Activated CD8-positive, alpha-beta memory T cell treated with anti-CD3 and anti-CD28 coated beads for 4 hours (primary cell): ENCODE measurements at places on chromosomes 1 and 21.

GRCh38 chr1:17173217-17173616 lies 31.7 kb upstream of the PADI1 start:
- no peak for DNase-seq

DNA sequence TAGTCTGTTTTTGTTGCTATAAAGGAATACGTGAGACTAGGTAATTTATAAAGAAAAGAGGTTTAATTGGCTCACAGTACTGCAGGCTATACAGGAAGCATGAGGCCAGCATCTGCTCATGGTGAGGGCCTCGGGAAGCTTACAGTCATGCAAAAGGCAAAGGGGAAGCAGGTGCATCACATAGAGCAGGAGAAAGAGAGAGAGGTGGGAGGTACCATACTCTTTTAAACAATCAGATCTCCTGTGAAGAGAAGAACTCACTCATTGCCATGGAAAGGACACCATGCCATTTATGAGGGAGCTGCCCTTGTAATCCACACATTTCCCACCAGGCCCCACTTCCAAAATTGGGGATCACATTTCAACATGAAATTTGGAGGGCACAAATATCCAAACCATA lies 12.7 kb downstream of the PPP1R12B start:
- DNase-seq, result no peak

- no peak for DNase-seq
These were observed 78.6 kb downstream of the MAN1C1 start for GRCh38 chr1:25695090-25695770.

DNA sequence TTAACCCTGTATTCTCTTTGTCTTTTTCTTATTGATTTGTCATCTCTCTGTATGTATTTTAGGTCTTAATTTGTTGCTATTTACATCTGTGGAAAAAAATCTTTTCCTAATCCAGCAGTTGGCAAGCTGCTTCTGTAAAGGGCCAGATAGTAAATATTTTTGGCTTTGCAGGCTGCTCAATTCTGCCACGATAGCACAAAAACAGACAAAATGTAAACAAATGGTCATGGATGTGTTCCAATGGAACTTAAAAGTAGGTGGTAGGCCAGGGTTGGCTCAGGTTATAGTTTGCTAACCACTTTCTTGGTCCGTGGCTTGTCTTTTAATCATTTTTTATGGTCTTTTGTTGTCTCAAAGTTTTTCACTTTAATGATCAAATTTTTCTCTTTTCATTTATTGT lies 371.8 kb downstream of the HHAT start:
- no peak for DNase-seq

- DNase-seq, result no peak
These were observed 7.5 kb upstream of the TP53BP2 start for GRCh38 chr1:223853275-223853674.

- DNase-seq, result no peak
These were observed 152.2 kb downstream of the S1PR1 start for GRCh38 chr1:101388904-101389546.

- no peak for DNase-seq
These were observed 476 bp downstream of the BATF3 start for GRCh38 chr1:212699104-212699624.

DNA sequence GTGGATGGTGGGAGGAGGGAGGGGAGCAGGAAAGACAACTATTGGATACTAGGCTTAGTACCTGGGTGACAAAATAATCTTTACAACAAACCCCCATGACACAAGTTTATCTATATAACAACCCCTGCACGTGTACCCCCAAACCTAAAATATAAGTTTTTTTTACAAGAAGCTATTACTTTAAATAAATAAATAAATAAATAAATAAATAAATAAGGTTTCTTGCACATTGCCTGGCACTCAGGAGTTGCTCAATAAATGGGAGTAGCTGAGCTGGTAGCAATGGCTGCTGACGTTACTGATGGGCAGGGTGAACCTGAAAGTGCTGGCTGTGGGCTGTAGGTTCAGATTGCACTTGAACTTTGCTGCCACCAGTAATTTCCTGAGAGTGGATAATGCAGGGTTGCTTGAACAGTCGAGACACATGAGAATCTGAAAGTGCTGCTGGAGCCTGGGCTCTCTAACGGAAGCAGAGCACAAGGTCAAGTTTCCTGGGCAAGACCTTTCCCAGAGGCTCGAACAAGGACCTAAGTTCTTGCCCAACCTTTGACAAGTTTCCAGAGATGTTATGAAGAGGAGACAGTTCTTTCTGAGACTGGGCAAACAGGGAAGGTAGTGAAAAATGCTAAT lies 14.8 kb upstream of the KCNE2 start:
- no peak for DNase-seq

DNA sequence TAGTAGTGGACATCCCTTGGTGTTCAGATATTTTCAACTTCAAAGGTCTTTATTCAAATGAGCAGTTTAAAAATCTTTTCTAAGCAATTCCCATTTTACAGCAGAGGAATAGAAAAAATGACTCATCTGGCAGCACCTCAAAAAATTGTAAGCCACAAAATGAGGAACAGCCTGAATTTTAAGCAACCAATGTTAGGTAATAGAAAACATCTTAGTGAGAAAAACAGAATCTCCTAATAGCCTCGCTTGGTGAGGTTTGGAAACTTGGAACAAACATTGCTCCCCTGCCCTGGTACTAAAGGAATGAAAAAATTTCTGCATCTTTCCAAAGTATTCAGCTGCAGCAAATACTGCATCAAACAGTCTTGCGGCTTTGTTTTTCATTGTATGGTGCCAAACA lies 264.4 kb downstream of the NTNG1 start:
- DNase-seq, result no peak

DNA sequence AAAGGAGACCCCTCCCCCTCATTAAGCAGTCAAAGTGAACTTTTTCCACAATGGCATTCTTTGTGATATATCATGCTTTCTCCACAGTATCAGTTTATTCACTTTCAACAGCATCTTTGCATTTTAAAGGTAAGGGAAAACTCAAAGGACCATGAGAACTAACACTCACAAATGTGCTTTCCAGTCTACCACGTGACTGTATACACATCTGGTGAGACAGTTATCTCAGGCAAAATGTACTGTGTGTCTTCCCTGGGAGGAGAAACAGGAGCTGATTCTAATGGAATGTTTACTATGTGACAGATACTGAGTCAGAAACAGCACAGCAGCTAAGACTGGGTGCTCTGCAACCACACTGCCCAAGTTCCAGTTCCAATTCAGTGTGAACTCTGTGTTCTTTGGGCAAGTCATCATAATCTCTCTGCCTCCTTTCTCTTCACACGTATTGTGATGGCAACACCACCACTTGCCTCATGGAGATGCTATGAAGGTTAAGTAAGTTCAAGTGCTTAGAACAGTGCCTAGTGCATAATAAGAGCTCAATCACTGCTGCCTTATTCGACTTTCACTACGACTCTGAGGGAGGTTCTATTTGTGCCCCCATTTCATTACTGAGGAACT lies 79.0 kb downstream of the SLC45A1 start:
- no peak for DNase-seq

DNA sequence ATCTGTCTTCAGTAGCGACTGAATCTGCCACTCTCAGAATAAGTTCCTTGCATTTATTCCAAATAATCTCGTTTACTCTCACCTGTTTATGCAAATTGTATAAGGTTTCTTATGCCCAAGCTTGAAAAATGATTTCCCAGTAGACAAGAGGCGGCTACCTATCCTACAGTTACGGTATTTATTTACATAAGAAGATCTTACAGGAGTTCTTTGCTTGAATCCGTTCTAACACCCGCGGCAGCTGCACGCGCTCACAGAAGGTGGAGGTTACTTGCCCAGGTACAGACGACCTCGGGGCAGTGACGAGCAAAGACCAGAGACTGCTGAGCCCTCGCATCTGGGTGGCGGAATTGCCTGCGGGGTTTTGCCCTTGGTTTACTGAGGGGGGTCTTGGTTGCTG lies 79.9 kb downstream of the SKI start:
- DNase-seq, result no peak

GRCh38 chr21:8989261-8989711 lies 1532.1 kb upstream of the TPTE start:
- DNase-seq, result no peak

GRCh38 chr1:185404291-185404690 lies 87.2 kb upstream of the IVNS1ABP start:
- DNase-seq, result no peak

DNA sequence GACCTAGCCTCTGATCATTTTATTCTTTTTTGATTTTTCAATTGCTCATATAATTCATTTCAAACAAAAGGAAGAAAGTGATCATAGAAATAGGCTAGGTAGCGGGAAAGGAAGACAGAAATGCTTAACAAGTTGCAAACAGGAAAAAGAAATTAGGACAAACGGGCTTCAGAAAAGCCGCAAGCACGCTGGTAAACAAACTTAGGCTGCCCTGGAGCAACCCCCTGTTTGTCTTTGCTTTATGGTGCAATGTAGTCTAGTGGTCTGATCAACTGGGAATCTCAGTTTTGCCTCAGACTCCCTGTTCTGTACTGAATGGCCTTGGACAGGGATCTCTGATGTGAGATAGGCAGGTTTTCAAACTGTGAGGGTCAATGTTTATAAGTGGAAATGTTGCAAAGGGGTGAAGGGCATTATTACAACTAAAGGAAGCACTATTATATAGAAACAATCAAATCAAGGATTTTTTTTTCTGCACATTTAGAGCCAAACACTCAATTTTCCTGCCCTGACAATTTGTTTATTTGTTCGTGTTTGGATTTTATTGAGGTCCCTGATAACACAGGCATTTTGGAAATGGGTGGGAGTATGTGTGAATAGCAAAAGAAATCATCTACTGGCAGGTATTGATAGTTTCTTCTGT lies 146.8 kb upstream of the NRIP1 start:
- no peak for DNase-seq

DNA sequence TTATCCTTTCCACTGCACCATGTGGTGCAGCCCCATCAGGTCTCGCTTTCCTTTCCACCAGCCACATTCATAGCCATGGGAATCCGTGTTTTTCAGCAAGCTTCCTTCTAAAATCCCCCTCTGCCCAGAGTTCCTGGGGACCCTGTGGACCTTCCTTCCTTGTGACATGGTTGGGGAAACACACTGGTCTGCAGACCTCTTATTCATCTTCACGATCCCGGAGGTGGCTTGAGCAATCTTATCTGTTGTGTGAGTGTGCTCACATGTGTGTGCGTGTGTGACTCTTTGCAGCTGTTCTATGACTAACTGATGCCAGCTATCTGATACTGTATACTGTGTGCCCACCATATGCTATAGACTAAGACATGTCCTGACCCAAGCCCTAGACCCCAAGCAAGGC lies 15.6 kb upstream of the IL10 start:
- no peak for DNase-seq

GRCh38 chr1:11898831-11899467 lies 27.3 kb downstream of the KIAA2013 start:
- no peak for DNase-seq

DNA sequence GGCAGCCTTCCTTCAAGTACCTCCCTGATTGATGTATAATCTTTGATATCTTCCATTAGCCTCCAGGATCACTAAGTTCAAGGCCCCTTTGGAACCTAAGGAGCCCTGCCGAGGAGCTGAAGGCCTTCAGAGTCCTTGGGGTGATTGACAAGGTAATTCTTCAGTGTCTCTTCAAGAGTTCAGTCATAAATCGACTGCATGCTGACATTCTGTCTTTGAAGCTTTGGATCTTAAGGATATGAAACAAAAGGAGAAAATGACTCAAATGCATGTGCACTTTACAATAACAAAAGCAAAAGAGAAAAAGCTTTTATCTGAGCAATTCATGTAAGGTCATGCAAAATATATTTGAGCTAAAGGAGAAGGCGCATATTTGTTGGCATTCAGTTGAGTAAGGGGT lies 125.3 kb downstream of the RPS6KC1 start:
- no peak for DNase-seq

DNA sequence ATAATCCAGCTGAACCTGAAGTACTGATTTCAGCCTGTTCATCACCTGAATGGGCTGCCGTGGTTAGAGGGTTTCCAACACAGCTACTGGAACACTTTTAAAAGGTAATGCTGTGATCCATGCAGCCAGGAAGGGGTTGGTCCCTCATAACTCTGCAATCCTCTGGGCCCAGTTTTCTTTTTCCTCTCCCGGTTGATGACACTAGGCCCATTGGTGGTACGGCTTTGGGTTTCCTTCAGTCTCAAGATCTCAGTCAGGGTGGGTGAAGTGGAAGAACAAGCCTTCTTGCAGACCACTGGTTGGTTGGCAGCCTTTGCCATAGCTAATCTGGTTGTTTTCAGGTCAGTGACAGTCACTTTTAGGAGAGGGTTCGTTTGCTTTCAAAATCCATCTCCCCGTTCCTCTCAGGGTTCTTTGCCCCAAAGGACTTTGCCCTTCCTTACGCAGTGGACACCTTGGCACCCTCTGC lies 502 bp upstream of the SLC35A3 start:
- DNase-seq, result no peak

DNA sequence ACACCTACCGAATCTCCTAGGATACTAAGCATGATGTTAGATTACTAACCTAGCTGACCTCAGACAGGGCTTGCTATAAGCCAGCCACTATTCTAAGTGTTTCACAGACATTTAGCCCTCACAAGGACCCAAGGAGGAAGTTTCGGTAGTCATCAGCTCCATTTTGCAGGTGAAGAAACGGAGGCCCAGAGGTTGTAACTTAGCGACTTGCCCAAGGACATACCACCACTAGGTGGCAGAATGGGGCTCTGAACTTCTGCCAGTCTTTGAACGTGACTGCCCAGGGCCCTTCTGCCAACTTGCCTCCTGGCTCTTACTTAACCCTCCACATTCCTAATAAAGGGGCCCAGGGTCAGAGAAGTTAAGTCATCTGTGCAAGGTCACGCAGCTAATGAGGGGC lies 283.5 kb downstream of the C1orf94 start:
- no peak for DNase-seq

- no peak for DNase-seq
These were observed 114.9 kb downstream of the SLC35F3 start for GRCh38 chr1:234019387-234019786.

DNA sequence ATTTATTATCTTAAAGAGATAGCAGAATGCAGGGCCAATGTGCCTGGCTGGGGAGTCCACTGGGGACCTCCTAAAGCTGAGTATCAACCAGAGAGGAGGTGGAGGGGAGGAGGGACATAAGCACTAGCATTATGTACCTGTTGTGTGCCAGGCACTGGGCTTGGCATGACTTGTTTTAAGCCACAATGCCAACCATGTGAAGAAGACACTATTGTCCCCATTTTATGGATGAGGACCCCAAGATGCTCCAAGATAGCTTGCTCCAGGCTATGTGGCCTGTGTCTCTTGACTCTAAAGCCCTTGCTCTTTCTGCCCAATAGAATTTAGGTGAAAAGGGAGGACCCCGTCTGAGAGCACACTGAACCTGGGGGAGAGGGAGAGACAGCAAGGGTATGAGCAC lies 111.3 kb downstream of the GLIS1 start:
- no peak for DNase-seq

GRCh38 chr1:239831577-239832355 lies 259.9 kb upstream of the FMN2 start:
- no peak for DNase-seq

DNA sequence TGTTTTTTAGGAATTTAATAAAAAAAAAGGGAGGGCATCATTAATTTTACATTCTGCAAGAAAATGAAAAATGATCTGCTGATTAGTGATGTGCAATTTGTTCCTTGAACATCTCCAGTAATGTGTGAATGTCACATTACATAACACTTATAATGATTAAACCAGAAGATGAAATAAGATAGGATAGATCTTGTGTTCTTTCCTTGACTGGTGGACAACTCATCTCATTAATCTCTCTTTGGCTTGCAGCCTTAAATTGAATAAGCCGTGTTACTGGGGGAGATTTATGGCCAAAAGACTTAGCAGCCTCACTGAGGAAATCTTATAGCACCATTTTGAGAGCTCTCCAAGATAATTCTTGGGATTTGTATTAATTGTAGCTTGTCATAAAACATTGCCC lies 217.2 kb downstream of the ST6GALNAC3 start:
- no peak for DNase-seq
